NCI-H82 (cell line): ENCODE measurements at places on chromosomes 11 and 22.
A peak's percentile ranks its signal among the peaks of the same experiment; 100 is the strongest.

DNA sequence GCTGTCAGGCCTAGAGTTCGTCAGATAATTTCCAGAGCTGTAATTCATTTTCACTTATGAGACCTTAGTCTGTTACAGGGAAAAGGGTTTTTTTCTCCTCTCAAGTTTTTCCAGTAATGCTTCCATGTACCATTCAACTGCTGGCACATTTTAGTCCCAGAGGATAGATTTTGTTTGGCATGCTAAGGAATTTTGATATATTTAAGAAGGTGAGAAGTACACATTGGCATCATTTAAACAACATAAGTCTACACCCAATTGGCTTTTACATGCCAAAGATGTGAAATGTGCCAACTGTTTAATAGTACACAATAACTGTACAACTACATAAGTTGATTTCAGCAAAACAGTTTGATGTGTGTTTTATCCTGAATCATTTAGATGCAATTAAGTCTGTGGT is 71.0 kb downstream of the PAX6 start:
- DNase-seq: no peak

- no peak for DNase-seq
Observed at GRCh38 chr22:49268924-49269323, 558.7 kb downstream of the BRD1 start.

GRCh38 chr11:126384449-126385070 is 29.1 kb downstream of the ST3GAL4 start:
- DNase-seq: no peak

DNA sequence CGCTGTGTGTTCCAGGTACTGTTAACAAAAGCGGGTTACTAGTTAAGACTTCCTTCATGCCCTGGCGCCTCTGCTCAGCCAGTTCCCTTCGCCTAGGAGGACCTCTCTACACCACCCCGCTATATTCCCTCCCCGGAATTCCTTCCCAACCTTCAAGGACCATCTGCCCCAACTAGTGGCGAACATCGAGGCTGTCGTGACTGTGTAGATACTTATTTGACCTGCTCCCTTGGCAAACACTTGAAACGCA is 450 bp upstream of the BCL2L13 start:
- peak; percentile 76 for DNase-seq

DNA sequence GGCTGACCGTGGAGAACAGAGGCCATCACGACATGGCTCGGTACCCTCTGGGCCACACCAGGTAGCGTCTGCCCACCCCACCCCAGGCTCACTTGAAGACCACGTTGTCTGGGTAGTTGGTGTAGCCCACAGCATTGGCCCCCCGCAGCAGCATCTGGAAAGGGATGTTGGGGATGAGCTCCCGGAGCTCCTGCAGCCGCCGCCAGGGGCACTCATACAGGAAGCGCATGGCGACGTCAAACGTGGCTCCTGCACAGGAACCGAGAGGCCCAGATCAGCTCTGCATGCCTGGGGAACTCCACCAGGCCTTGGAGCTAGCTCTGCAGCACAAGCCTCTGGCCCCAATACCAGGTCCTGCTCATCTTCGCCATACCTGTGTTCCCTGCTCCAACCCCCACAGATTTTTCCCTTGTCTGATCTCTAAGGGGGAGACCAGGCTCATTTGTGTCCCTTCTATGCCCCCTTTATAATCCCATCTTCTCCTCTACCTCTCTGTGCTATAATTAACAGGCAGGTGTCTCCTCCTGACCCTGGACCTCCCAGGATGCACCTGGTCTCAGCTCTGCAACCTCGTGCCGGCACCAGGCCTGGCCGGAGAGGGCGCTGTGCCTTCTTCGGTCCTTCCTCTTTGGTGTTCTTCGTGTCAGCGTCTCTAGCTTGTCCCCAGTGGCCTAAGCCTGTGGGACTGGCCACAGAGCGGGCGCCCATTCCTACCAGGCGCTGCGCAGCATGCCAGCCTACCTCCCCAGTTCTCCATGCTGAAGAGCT is 5.0 kb upstream of the LRFN4 start:
- peak; percentile 18 for DNase-seq

DNA sequence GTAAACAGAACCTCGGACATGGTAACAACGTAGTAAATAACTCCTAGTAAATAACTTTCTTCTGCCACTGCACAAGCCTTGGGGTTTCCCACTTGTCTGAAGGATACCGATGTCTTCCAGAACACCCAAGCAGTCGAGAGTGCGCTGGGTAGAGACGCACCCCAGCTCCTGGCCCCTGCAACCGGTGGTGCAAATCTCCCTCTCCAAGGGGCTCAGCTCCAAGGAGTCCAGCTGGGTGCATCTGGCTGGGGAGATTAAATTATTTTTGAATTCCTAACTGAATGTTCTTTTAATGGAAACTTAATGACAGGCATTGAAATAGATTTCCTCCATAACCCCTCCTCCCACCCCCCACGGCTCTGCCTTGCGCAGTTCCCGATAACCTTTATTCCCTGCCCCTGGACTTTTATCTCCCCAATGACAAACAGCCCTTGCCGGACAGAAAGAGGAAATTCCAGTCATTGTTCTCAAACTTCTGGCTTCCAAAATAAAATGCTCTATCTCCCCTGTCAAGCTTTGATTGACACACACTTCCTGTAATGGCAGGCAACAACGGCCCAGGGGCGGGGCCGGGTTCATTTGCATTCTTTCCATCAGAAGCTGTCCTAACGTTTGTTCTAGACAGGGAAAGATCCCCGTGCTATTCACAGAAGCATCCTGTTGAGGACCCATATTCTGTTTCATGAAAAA is 31.2 kb downstream of the KCNJ1 start:
- no peak for DNase-seq

GRCh38 chr11:2860636-2861035 is 24.9 kb downstream of the CDKN1C start:
- DNase-seq: no peak

DNA sequence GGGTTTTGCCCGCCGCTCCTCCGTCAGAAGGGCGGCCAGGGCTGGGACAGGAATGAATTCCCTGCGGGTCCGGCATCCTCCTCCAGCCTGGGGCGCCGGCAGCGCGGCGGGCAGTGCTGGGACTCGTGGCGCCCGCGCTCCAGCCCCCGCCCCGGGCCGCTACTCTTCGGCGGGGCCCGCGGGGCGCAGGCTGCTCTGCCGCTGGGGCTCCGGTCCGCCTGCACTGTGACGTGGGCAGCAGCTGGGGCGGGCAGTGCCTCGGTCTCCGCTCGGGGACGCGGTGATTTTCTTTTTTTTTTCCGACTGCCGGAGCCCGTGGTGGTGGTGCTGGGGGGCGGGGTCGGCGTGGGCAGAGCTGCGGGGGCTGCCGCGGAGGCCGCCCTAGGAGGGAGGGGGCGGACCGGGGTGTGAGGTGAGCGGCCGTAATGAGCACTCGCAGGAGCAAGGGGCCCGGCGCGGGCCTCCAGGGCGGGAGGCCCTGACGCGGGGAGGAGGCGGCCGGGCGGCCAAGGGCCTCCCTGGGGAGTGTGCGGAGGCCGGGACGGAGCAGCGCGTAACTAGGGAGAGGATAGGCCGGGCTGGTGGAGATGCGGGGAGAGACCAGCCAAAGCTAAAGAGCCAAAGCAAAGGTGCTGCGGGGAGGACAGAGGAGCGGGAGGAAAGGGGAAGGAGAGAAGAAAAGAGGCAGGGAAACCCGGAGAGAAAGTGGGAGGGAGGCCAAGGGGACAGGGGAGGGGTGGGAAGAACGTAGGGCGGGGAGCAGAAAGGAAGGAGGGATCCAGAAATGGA is 73.3 kb upstream of the ZBED5 start:
- DNase-seq: peak; percentile 76

GRCh38 chr22:49961601-49962011 is 1.0 kb downstream of the PIM3 start:
- no peak for DNase-seq

GRCh38 chr11:114133548-114134329 is 74.2 kb downstream of the ZBTB16 start:
- no peak for DNase-seq

DNA sequence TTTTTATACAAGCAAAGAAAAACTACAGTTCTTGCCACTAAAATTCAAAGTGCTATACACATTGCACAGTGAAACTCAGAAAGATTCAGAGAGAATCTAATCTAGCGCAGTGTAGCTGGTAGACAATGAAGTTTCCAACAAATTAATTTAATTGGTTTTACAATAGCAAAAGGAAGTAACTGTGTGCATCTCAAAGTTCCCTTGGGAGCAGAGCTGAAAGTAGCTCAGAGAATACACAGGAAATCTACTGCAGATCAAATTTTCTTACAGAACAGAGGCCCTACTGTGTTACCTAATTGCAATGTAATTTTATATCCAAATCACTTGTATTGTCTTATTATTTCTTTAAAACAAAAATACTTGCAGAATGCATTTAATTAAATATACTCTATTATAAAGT is 1396.2 kb upstream of the TENM4 start:
- no peak for DNase-seq

DNA sequence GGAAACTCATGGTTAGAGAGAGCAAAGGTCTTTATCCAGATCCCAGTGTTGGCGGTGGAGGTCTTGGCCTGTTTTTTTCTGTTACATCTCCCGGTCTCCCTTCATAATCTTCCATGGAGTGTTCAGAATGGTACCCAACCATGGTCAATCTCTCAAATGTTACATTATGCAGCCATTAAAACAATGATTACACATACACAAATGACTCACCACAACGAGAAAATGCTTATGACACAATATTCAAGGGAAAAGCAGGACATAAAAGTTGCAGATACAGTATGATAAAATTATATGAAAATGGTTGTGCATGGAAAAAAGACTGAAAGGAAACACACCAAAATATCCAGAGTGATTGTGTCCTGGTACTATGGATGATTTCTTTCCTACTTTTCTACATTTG is 17.8 kb upstream of the CSNK1E start:
- DNase-seq: no peak

GRCh38 chr11:26344647-26345046 is 12.7 kb downstream of the ANO3 start:
- peak; percentile 20 for DNase-seq

- DNase-seq: no peak
Observed at GRCh38 chr22:24486501-24486921, 8.6 kb upstream of the UPB1 start.

- DNase-seq: no peak
Observed at GRCh38 chr22:23193882-23194281, 13.6 kb downstream of the BCR start.

DNA sequence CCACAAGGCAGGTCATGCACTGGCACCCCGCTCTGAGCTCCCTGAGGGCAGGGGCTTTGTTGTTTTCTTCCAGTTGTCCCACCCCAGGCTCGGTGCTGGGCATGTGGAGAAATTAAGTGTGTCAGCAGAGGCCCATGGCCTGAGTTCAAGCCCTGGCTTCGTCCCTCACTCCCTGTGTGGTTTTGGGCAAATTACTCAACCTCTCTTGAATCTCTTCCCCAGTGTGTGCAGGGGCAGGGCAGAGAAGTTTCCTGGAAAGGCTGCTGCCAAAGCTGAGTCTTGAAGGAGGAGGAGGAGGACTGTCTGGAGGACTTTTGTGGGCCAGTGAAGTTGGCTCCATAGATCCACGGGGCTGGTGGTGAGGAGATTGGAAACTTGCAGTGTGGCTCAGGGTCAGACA is 138.1 kb upstream of the E2F8 start:
- DNase-seq: no peak

DNA sequence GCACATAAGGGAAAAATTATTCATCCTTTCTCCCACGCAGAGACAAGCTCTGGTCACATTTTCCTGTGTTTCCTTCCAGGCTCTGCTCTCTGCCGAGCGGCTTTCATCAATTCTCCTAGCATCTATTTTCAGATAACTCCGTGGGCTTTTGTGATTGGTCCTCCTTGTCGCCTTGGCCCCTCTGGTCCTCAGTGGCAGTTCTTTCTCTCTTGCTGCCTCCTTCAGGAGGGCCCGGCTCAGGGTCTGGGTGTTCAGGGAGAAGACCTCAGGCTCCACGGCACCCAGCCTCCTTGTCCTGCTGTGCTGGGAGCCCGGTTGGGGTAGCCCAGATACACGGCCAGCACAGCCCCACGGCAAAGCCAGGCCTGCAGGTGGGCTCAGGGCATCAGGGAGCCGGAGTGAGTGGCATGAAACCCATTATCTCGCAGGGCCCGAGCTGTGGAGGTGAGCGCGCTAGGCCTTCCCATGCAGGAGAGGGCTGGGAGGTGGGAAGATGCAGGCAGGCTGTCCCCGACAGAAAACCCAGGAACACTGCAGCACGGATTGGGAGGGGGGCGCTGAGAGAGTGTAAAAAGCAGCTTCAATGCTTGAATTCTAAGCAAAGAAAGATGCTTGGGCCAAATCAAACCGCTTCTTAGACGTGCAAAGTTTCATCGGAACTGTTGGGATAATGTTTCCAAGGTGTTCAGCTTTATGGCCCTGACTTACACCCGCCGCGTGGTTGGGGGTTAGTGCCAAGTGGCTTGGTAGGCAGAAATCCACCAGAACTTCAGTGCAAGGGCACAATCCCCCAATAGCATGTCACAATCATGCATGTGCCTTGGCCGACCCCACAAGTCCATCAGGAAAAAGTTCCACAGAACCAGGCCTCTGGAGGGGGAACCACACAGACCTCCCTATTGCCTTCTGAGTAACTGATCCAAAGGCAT is 81.9 kb upstream of the WNT7B start:
- DNase-seq: no peak

DNA sequence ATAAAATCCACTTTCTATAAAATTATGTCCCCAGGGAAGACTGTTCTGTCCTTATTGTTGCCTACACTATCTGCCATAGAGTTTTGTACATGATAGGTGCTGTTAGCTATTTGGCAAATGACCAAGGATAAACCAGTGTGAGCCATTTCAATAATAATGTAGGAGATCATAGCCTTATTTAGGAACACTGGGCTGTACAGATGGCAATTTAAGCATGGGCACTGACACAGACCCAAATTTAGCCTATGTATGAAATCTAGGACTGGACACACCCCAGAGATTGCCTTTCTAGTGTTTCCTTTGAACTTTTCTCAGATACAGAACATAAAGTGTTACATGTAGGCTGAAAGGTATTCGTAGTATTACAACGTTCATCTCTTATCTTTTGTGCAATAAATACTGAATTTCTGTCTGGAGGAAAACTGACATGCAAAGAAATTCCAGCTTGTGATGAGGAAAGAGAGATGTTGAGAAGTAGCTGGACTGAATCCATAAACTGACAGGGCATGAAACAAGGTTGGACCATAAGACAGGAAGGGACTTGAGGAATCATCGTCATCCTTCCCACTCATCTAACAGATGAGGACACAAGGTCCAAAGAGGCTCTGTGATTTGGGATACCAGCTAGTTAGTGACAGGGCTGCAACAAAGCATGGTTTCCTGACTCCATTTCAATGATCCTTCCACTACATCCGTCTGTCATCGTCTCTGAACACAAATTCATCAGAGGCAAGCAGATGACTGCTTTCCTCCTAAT is 60.3 kb downstream of the TMPRSS5 start:
- DNase-seq: no peak

DNA sequence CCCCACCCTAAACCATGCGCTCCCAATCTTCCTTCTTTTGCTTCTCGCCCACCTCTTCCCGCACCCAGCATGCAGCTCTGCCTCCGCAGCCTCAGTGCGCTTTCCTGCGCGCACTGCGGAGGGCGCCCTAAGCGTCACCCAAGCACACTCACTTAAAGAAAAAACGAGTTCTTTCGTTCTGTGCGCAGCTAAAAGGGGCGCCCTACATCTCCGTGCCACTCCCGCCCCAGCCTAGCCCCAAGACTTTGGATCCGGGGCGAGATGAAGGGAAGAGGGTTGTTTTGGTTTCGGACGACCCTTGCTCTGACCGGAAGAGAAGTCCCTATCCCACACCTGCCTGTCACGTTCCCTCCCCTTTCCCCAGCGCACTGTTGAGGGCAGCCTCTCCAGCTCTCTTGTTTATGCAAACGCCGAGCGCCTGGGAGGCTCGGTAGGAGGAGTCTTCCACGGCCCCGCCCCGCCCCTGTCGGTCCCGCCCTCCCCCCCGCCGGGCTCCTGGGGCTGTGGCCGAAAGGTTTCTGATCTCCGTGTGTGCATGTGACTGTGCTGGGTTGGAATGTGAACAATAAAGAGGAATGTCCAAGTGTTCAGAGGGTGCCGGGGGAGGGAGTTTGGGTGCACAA is 5.3 kb downstream of the VSIG2 start:
- no peak for DNase-seq
